Stimulated activated CD8-positive, alpha-beta memory T cell treated with anti-CD3 and anti-CD28 coated beads, Interleukin-12 subunit alpha, Interleukin-12 subunit beta, amount 100 ng/mL, for 1 hour (primary cell): ENCODE measurements at places on chromosomes 3 and 15.
A peak's percentile ranks its signal among the peaks of the same experiment; 100 is the strongest.

- DNase-seq = no peak
Measured at GRCh38 chr3:32703491-32703972, 18.5 kb downstream of the CNOT10 start.

GRCh38 chr3:132268956-132269355 is 48.3 kb upstream of the ACP3 start:
- DNase-seq = no peak

DNA sequence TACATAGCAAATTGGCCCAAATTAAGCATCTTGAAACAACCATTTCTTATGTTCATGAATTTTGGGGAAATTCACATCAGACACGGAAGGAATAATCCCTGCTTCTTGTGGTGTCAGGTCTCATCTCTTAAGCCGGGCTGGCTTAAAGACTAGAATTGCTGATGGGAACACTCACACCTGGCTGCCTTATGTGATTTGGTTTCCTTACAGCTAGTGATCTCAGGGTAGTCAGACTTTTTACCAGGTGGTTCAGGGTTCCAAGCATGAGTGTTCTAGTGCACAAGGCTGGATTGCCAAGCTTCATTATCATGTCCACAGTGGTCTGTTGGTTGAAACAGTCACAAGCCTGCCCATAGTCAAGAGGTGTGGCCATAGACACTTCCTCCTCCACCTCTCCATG is 20.3 kb upstream of the CCNL1 start:
- no peak for DNase-seq

GRCh38 chr15:98648654-98649471 is 524 bp downstream of the IGF1R start:
- DNase-seq = no peak

GRCh38 chr3:21839592-21839991 is 88.6 kb upstream of the ZNF385D start:
- DNase-seq = no peak

- no peak for DNase-seq
Measured at GRCh38 chr3:49840388-49840787, 16.0 kb downstream of the TRAIP start.

DNA sequence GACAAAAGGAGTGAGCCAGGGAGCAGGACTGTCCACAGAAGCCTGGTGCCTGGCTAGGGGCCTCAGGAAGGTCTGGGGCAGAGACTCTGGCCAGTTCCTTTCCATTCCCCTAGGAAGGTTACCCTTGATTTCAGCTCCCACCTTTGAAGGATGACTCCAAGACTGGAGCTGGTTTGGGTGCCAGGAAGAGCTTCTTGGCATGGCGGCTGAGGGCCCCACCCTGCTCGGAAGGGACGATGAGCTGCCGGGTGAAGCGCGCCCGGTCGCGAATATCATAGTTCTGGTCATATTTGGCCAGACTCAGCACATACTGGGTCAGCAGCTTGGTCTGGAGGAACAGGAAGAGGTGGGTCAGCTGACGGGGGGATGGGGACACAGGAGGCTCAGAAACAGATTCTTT is 19.4 kb upstream of the CPEB1 start:
- DNase-seq = no peak

- no peak for DNase-seq
Measured at GRCh38 chr3:155032918-155033317, 47.2 kb upstream of the MME start.

GRCh38 chr15:94032571-94032970 is 198.8 kb upstream of the MCTP2 start:
- no peak for DNase-seq

- no peak for DNase-seq
Measured at GRCh38 chr3:193945143-193945542, 190.8 kb upstream of the HES1 start.

GRCh38 chr3:7978087-7978422 is 523.6 kb upstream of the LMCD1 start:
- no peak for DNase-seq

DNA sequence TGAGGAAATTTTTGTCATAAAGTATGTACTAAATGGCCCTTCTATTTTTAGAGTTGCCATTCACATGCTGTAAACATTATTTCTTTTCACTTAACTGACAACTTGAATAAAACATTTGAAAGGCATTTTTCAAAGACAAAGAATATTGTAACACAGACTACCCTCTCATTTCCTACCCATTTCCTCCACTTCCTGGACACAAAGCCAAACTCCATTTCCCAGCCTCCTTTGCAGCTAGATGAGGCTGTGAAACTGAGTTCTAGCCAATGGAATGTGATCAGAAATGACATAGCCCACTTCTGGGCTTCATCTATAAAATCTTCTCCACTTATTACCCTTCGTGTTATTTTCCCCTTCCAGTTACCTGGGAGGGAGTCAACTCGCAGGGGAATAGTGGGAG is 288.9 kb upstream of the DPH6 start:
- DNase-seq = no peak

DNA sequence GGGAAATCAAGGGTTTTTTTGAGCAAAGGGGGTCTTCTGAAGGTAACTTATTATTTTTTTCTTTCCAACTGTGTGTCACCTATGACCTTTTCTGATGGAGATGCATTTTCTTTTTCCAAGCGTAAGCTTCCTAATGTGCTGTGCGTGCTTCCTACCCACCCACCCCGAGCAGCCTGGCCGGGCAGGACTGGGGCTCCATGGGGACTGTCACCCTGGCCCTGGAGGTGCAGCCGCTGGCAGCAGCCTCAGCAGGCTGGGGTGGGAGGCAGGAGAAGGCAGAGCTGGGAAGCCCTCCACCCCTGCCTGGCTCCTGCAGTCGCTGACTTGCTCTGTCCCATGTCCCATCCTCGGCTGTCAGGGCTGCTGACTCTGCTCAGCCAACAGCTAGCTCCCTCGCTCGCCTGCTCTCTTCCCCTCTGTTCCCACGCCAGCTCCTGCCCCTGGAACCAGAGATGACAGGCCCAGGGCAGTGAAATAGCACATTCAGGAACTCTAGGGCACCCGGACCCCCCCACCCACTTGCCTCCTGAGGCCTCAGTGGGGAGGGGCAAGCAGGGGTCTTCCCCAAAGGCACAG is 21.4 kb downstream of the IDH2 start:
- no peak for DNase-seq

DNA sequence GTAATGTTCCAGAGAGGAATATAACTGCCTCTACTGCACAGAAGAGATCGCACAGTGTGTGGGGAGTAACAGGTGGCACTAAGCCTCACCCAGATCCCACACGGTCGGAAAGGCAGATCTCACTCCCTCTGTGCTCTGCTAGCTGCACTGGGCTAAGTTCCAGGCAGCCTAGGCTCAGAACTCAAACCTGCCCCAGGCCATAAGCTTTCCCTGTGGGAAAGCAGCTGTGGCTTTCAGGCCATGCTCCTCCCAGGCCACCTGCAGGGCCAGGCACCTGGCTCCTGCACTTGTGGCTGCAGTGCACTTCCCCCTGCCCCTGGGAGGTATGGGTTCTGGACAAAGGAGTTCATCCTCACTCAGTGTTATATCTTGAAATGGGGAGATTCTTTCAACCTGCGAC is 27.5 kb downstream of the PCCB start:
- DNase-seq = no peak

GRCh38 chr3:97871801-97872524 is 50.2 kb downstream of the CRYBG3 start:
- DNase-seq = peak; percentile 8

GRCh38 chr3:115099986-115100571 is 47.0 kb downstream of the ZBTB20 start:
- no peak for DNase-seq

DNA sequence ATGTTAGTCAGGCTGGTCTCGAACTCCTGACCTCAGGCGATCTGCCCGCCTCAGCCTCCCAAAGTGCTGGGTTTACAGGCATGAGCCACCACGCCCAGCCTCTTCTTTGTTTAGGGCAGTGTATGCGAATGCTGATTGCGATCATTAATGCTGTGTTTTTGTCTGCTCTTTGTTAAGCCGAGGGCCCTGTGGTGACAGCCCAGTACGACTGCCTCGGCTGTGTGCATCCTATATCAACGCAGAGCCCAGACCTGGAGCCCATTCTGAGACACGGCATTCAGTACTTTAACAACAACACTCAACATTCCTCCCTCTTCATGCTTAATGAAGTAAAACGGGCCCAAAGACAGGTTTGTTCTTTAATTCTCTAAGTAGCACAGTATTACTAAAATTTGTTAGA is 7.8 kb downstream of the KNG1 start:
- no peak for DNase-seq

DNA sequence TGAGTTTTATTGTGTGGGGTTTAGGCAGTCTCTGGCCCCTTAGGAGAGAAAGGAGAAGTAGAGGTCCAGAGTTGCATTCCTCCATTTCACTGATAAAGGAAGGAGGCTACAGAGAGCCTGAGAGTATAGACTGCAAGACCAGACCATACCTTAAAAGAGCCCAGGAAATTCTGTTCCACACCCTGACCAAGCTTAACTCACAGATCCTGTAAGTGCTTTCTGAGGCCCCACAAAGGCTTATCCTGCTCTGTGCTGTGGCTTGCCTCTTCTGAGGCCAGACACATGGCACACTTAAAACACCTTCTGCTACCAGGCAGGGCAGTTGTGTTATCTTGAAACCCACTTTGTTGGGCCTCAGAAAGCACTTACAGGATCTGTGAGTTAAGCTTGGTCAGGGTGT is 39.2 kb upstream of the LEKR1 start:
- no peak for DNase-seq

GRCh38 chr3:112005091-112005672 is 6.5 kb downstream of the TAGLN3 start:
- DNase-seq = no peak

GRCh38 chr3:131705099-131705498 is 202.3 kb upstream of the MRPL3 start:
- DNase-seq = no peak

DNA sequence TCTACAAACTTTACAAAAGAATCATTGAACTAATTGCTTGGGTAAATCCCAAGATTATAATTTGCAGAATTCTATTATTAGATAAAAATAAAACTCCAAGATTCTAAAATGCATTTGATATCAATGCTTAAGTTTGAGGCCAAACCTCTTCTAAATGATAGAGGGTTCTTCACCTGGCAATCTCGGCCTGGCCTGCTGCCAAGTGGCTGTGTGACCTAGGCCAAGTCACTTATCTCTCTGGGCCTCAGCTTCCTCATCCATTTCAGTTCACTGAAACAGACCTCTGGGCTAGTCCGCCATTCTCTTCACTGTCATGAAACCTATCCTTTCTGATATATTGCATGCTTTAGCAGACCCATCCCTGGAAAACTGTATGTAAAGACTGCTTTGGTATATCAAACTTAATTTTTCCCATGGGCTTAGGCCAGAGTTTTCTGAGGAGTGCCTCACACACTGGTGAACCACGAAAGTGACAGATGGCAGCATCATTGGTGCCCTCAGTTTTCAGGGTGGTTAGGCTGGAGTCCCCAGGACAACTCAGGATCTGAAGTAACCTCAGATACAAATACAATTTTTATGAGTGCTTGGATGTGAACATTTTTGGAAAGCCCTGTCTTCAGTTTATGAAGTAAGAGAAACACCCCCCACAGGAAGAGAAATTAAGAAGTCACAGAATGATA is 21.8 kb downstream of the NUDT16 start:
- no peak for DNase-seq

GRCh38 chr15:69906256-69907185 is 191.2 kb downstream of the TLE3 start:
- DNase-seq = no peak

- DNase-seq = no peak
Measured at GRCh38 chr15:29913528-29914135, 91.4 kb upstream of the TJP1 start.

DNA sequence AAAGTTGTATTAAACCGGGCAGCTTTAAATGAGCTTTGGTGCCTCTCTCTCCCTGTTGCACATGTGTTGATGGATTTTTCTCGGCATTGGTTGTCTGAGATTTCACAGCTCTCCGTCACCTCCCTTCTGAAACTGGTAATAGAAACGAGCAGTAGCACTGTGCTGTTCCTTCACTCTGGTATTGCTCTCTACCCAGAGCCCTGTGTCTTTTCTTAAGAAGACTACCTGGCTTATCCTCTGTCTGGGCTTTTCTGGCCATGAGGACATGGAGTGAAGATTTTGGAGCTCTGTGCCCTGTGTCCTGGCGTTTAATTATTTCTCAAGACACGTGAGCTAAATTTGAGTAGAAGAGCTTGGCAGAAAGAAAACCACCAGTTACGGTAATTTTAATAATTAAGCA is 209.6 kb upstream of the EIF1B start:
- no peak for DNase-seq

GRCh38 chr3:56593455-56594158 is 36.6 kb downstream of the CCDC66 start:
- peak; percentile 9 for DNase-seq

- no peak for DNase-seq
Measured at GRCh38 chr15:26665957-26666791, 106.7 kb downstream of the GABRB3 start.

- DNase-seq = no peak
Measured at GRCh38 chr3:138673641-138674530, 65.3 kb downstream of the FAIM start.

DNA sequence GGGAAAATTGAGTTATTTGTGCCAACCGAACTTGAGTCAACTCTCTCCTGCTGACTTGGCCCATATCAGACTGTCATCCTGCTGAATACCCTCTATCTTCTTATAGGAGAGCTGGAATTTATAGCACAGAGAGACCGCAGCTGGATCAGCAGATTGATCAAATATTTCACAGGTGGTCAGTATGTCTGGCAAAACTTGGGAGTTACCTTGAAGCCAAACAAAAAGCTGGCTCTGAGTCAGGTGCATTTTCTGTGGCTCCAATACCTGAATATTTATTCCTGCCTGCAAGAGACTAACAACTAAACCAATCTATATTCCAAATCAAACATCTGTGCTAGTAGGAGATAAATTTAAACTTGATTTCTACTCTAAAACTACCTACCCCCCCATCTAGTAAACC is 752.1 kb upstream of the ALCAM start:
- no peak for DNase-seq

- no peak for DNase-seq
Measured at GRCh38 chr3:173404156-173404555, 6.6 kb downstream of the NLGN1 start.

DNA sequence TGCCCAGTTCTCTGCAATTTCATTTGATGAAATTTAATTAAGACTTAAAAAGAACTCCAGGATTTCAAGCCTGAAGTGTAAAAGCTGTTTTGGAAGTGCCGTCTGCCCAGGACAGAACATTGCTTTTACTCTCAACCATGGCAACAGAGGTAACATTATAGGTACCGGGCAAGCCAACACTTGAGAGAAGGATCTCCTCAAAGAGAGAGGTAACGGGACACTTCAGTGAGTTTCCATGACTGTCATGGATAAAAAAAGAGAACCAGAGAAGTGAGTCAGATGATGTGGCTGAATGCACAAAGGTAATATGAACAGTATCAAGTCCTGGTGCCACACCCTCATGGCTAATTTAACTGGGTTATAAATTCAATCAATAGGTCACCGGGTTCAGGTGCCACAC is 130.2 kb upstream of the LMOD3 start:
- DNase-seq = no peak
